Activated naive CD8-positive, alpha-beta T cell treated with anti-CD3 and anti-CD28 coated beads for 36 hours (primary cell): ENCODE measurements at places on chromosomes 5 and 9.
A peak's percentile ranks its signal among the peaks of the same experiment; 100 is the strongest.

- peaks cover 8% of the 10 kb centered on the region for H3K36me3 ChIP-seq
- H3K27me3 ChIP-seq = peaks cover 12% of the 10 kb centered on the region
- DNase-seq = no peak
- no peak overlapping the region for H3K27ac ChIP-seq
- no peak overlapping the region for H3K4me3 ChIP-seq
Observed at GRCh38 chr5:82885627-82886389, 191.4 kb downstream of the TMEM167A start.

- H3K4me1 ChIP-seq = peaks cover 6% of the 10 kb centered on the region
- DNase-seq = no peak
- H3K4me3 ChIP-seq = no peak overlapping the region
Observed at GRCh38 chr5:80061547-80061946, 26.4 kb downstream of the THBS4 start.

GRCh38 chr5:41127967-41128690, 57.0 kb upstream of the MROH2B start:
- no peak overlapping the region for H3K4me3 ChIP-seq
- no peak overlapping the region for H3K27ac ChIP-seq
- no peaks in the 10 kb centered on the region for H3K27me3 ChIP-seq
- H3K4me1 ChIP-seq = no peaks in the 10 kb centered on the region
- no peaks in the 10 kb centered on the region for H3K36me3 ChIP-seq
- no peak for DNase-seq

DNA sequence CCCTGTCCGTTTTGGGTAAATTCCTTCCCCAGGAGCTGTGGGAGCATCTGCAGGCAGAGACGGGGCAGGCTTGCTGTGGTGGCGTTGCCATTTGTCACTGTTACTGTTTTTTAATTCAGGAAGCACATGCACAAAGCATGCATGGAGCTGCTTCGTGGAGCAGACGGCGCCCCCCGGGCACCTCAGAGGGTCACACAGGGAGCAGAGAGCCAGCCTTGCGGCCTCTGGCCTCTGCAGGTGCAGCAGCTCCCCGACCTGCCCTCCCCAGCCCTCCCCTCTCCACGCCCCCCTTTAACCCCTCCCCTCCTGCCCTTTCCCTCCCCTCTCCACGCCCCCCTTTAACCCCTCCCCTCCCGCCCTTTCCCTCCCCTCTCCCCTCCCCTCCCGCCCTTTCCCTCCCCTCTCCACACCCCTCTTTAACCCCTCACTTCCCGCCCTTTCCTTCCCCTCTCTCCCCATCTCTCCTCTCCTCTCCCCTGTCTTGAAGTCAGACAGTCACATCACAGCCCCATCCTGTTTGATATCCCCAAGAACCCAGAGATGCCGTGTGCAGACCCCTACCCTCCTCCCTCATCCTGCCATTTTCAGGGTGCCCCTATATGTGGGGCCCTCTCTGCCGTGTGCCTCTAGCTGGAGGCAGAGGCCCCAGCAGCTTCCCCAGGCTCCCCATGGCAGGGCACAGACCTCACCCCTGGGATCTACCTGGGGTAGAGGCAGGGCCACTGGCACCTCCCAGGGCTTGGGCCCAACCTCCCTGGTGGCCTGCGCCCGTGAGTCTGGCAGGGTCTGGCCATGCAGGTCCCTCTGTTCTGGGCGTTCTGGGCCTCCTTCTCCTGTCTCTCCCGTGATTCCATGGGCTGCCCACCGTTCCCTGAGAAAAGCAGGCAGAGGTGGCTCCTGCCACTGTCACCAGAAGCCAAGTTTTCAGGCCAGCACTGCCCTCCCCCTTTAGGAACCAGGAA, 29.6 kb upstream of the UBAC1 start:
- H3K4me3 ChIP-seq = no peak overlapping the region
- peaks cover 13% of the 10 kb centered on the region for H3K4me1 ChIP-seq
- no peak overlapping the region for H3K27ac ChIP-seq
- DNase-seq = peak; percentile 28

GRCh38 chr5:89956838-89957237, 452.7 kb downstream of the CETN3 start:
- H3K4me3 ChIP-seq = no peak overlapping the region
- H3K27me3 ChIP-seq = no peaks in the 10 kb centered on the region
- H3K4me1 ChIP-seq = no peaks in the 10 kb centered on the region
- H3K36me3 ChIP-seq = no peaks in the 10 kb centered on the region
- no peak for DNase-seq

- no peak overlapping the region for H3K27ac ChIP-seq
- H3K27me3 ChIP-seq = no peaks in the 10 kb centered on the region
- H3K4me1 ChIP-seq = no peaks in the 10 kb centered on the region
- no peak overlapping the region for H3K4me3 ChIP-seq
Observed at GRCh38 chr5:5710471-5710870, 288.0 kb downstream of the ICE1 start.

- no peak for DNase-seq
- peaks cover 18% of the 10 kb centered on the region for H3K4me1 ChIP-seq
- H3K4me3 ChIP-seq = peak overlapping the region; percentile 59
- H3K27ac ChIP-seq = peak overlapping the region; percentile 70
Observed at GRCh38 chr9:21357479-21358460, 7.1 kb upstream of the IFNA6 start.

DNA sequence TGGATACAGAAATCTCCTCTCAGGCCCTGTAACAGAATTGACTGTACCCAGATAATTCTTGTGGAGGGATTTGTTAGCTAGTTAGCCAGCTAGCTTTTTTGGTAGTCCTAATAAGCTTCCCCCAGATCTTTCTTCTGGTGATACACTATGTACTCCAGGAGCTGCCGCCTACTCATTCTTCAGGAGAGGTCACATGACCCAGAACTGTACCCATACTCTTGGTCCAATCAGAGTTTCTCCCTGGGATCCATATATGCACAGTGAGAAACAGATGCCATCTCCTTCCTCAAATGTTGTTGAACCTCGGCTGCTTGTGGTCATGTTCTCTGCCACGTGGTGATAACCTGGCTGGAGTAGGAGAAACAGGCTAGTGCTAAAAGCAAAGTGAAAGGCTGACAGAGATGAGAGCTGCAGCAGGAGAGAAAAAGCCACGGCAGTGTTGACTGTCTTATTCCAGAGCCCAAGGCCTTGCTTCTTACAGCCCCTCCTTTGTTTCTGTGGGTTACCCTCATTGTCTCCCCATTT, 123.0 kb upstream of the RFX3 start:
- no peak overlapping the region for H3K4me3 ChIP-seq
- H3K27me3 ChIP-seq = no peaks in the 10 kb centered on the region
- H3K4me1 ChIP-seq = peaks cover 18% of the 10 kb centered on the region
- peaks cover 3% of the 10 kb centered on the region for H3K36me3 ChIP-seq
- peak overlapping the region; percentile 4 for H3K27ac ChIP-seq

- no peak overlapping the region for H3K4me3 ChIP-seq
- H3K27ac ChIP-seq = no peak overlapping the region
- H3K27me3 ChIP-seq = no peaks in the 10 kb centered on the region
- DNase-seq = no peak
- no peaks in the 10 kb centered on the region for H3K4me1 ChIP-seq
- no peaks in the 10 kb centered on the region for H3K36me3 ChIP-seq
Observed at GRCh38 chr5:125181955-125182354, 435.5 kb upstream of the ZNF608 start.

DNA sequence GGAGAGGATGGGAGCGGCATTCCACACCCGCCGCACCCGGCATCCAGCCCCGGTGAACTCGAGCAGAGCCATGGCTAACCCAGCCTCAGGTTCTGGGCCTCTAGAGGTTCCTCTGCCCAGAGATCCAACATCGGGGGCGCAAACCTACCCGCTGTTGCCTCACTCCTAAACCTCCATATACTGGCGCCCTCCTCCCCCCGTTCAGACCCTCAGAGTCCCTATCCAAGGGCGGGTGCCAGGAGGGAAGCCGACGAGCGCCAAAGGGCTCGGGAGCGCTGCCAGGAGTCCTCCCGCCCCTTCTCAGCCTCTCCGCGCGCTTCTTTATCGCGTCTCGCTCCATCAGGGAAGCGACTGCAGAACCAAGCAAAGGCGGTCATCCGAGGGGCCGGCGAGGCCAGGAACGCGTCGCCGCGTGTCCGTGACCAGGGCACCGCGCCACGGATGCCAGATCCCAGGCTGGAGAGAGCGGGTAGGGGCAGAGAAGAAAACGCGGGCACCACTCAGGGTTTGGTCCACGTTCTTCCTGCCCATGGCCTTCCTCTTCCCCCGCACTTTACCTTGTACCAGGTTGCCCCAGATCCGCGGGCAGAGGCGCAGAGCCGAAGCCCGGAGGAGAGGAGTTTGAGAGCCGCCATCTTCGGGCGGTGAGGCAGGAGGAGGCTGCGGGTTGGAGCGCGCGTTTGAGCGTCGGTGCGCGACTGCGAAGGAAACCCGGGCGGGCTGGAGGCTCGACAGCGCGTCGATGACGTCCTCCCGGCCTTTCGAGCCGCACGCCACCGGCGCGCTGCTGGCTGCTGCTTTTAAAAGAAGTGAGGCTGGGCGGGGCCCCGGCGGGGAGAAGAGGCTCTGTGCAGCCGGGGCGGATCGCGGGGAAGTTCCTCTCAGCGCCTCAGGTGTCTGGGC, at the start of gene OXCT1:
Gene OXCT1 (minus strand): TSS at position 702 of the 903 bp plus-strand sequence. CDS start 67 bp downstream, at position 635.
- no peaks in the 10 kb centered on the region for H3K27me3 ChIP-seq
- H3K4me1 ChIP-seq = peaks cover 53% of the 10 kb centered on the region
- H3K36me3 ChIP-seq = peaks cover 20% of the 10 kb centered on the region

- H3K27ac ChIP-seq = peak overlapping the region; percentile 86
- H3K4me1 ChIP-seq = peaks cover 51% of the 10 kb centered on the region
- no peaks in the 10 kb centered on the region for H3K27me3 ChIP-seq
- peaks cover 26% of the 10 kb centered on the region for H3K36me3 ChIP-seq
- peak overlapping the region; percentile 50 for H3K4me3 ChIP-seq
- DNase-seq = no peak
Observed at GRCh38 chr9:127767410-127767809, 11.1 kb downstream of the SH2D3C start.

DNA sequence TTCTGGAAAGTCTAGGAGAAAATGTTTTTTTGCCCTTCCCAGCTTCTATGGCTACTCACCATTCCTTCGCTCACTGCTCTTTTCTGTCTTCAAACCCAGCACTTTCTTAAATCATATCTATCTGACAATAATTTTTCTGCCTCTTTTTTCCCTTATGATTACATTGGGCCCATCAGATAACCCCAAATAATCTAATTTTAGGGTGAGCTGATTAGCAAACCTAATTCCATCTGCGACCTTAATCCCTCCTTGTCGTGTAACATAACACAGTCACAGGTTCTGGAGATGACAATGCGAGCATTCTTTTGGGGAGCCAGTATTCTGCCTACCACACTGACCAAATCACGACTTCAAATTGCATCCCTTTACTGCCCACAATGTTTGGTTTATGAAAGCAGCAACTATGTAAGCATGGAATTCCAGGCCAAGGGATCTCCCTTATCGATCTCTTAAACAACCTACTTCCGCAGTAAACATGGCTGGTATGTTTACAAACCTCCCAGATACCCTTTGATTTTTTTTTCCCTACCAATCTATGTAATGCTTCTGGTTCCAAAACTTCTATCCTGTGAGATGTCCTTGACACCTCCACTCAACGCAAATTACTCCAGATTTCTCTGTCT, 2122.2 kb downstream of the MAT2B start:
- DNase-seq = no peak
- H3K36me3 ChIP-seq = no peaks in the 10 kb centered on the region
- no peak overlapping the region for H3K27ac ChIP-seq

GRCh38 chr5:74534397-74535129, 106.0 kb downstream of the ENC1 start:
- H3K4me3 ChIP-seq = no peak overlapping the region
- DNase-seq = no peak
- no peak overlapping the region for H3K27ac ChIP-seq
- H3K27me3 ChIP-seq = peaks cover 15% of the 10 kb centered on the region
- H3K4me1 ChIP-seq = no peaks in the 10 kb centered on the region

DNA sequence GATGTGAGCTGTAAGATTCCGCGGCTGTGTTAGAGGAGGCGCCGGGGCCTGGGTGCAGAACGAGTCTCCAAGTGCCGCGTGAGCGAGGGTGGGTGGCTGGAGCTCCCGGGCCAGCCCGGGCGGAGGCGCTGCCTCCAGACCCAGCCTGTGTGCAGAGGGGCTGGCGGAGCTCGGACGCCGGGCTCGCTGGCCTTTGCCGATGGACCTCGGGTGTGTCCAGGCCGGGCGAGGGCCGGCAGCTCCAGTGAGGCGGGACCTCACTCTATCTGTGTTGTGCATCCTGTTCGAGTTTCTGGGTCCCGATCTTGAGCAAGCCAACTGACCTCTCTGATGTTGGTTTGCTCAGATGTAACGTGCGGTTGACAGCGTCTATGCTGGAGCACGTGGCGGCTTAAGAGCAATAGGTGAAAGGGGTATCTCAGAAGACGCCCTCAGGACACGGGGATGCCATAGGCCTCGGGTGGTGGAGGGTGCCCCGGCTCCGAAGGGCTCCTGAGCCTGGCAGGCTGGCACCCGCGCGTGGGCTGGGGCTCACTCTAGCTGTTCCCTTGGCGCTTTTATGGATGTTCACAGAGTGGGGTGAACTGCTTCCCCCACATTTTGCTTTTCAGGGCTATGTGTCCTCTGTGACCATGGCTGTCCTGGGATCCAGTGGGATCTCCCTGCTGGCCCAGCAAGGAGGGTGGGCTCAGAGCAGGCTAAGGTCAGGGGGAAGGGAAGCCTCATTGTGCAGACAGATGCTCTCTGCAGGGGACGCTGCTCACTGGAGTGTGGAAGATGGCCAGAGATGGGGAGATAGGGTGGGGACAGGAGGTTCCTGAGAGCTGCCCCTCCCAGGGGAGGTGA, 69.8 kb downstream of the MRPL36 start:
- no peak overlapping the region for H3K4me3 ChIP-seq
- no peak overlapping the region for H3K27ac ChIP-seq
- peaks cover 4% of the 10 kb centered on the region for H3K4me1 ChIP-seq

DNA sequence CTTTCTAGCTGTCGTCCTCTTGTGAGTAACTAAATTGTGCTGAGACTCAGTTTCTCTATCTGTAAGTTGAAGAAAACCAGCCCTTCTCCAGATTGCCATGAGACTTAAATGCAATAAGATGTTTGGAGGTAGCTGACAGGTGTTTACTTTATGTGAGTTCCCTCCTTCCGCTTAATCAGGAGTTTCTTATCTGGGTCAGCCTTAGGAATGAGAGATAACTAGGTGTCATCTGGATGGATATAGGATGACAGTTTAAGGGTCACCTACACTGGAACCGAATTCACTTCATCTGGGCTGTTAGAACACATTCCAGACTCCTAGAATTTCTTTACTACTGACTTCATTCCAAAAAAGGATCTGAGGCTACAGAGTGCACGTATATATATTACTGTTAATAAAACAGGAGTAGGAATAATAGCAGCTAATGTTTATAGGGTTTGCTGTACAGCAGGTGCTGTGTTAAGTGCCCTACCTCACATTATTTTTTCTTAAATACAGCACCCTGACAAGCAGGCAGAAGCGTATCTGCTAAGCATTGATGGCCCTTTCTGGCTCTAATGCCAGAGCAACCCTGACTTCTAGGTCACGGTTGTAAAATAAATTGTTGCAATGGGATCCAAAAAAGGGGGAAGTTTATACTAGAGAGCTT, 30.0 kb upstream of the CPEB4 start:
- H3K4me3 ChIP-seq = no peak overlapping the region
- no peaks in the 10 kb centered on the region for H3K36me3 ChIP-seq
- no peak for DNase-seq
- H3K27ac ChIP-seq = no peak overlapping the region

GRCh38 chr5:150140830-150141229, 14.8 kb downstream of the PDGFRB start:
- H3K27ac ChIP-seq = no peak overlapping the region
- peaks cover 4% of the 10 kb centered on the region for H3K4me1 ChIP-seq
- H3K36me3 ChIP-seq = no peaks in the 10 kb centered on the region
- H3K4me3 ChIP-seq = no peak overlapping the region
